ENCODE measurements at places on chromosomes 4 and X.
A peak's percentile ranks its signal among the peaks of the same experiment; 100 is the strongest.

- no peak for DNase-seq
These were observed 174.3 kb downstream of the GPM6A start for GRCh38 chr4:175637762-175638161.

DNA sequence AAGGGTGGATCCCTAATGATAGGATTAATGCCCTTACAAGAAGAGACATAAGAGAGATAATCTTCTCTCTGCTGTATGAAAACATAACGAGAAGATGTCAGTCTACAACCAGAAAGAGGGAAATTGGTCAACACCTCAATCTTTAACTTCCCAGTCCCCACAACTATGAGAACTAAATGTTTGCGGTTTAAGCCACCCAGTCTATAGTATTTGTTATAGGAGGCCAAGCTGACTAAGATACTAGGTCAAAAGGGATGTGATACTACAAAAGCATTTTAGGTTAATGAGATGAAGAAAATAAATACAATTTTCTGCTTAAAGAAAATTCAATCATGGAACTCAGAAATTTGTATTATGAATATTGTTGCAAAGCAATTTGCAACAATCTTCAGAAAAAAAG is 55.4 kb upstream of the LHFPL1 start:
- no peak for DNase-seq

DNA sequence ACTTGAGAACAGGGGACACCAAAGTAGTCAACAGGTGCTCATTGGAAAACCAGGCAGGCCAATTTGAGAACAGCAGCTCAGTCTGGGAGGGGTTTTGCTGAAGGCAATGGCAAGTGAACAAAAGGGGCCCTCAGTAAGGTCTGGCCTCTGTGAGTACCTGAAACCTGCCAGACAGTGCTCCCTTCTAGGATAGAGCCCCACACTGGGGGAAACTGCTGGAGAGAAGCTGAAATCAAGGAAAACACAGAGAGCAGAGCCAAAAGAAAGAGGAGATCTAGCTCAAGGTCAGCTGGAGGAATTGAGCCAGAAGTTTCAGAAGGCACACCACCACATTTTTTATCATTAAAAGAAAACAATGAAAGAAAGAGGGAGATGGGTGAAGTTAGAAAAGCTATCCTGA is 28.2 kb downstream of the PNMA6E start:
- no peak for DNase-seq

GRCh38 chr4:174069848-174070330 is 213.6 kb downstream of the FBXO8 start:
- DNase-seq: no peak

DNA sequence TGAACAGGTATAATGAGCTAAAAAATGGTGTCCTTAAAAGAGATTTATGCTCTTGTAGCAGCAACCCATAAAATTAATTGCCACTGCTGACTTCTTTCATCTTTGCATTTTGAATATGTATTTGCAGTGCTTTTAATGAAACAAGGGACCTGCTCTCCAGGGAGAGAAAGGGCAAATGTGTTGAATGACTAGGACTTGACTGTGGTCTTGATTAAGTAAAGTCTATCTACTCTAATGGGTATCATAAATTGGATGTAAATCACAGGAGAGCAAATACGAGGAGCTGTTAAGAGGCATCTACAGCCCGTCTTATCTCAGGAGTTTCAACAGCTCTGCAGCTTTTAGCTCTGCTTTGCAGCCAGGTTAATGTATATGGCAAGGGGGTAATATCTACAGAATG is 216.4 kb downstream of the PALLD start:
- peak; percentile 90 for DNase-seq

- no peak for DNase-seq
These were observed 115.0 kb upstream of the NALF2 start for GRCh38 chrX:69389101-69389501.

- no peak for DNase-seq
These were observed 46.1 kb downstream of the TMEM150C start for GRCh38 chr4:82515705-82516104.

DNA sequence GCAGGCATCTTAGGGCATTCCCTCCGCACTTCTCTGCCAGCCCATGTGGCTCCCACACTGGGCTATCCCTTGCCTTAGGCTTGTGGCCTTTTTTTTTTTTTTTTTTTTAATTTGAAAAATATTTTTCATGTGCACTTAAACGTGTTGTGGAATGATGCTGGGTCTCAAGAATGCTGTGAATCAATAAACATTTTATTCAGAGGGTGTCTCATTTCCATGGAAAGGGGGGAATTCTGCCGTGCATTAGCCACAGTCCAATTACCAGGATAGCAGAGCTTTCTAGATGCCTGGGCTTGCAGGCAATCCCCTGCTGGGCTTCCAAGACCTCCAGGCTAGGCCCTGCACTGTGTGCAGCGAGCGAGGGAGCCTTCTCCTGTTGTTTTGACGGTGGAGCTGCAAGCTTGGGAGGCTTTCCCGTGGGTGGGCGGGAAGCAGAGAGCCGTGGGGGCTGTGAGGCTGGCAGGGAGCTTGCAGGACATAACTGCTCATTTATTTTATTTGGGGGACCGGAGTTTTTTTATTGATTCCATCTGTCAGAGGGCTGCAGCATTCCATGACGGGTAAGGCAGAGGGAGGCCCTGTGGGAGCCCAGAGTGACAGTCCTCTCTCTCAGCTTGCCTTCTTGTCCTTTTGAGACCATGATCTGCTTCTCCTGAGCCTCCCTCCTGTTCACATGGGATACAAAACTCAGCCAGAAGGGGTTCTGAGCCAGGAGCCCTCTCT is 2.6 kb upstream of the CPZ start:
- DNase-seq: no peak

GRCh38 chr4:3860061-3860912 is 94.1 kb downstream of the ADRA2C start:
- DNase-seq: no peak

- no peak for DNase-seq
These were observed 140.6 kb upstream of the ARX start for GRCh38 chrX:25156323-25156722.

- no peak for DNase-seq
These were observed 9.1 kb downstream of the NSG1 start for GRCh38 chr4:4395849-4396627.

DNA sequence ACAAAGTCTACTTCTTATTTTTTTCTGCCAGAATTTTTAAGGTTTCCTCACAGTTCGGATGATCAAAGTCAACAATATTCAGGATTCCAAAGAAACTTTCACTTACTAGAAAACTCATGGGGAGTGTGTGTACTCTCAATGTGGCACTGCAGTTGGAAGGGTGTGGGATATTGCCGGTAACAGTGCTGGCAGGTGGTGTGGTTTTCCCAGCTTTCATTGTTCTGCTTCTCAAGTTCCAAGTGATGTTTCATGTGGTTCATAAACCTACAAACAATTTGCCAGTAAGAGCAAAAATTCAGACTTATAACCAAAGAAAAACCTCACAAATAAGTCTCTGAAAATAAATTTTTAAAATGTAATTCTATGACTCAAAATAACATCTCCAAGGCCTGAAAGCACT is 39.8 kb downstream of the ZNF280C start:
- DNase-seq: no peak

GRCh38 chrX:69505772-69506616 is 1.9 kb downstream of the NALF2 start:
- no peak for DNase-seq

GRCh38 chr4:1227816-1228215 is 21.1 kb downstream of the CTBP1 start:
- no peak for DNase-seq

DNA sequence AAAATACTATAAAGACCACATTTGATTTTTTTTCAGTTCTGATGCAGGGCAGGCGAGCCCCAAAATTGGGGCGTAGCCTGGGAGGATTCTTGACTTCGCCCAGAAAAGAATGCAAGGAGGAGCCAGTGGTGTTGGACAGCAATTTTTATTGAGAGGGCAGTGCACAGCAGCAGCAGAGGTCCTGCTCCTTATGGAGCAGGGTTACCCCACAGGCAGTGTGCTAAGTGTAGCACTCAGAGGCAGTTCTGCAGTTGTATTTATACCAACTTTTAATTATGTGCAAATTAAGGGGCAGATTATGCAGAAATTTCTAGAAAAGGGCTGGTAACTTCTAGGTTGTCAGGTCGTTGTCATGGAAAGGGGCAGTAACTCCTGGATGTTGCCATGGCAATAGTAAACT is 69.9 kb downstream of the GASK1B start:
- DNase-seq: no peak

DNA sequence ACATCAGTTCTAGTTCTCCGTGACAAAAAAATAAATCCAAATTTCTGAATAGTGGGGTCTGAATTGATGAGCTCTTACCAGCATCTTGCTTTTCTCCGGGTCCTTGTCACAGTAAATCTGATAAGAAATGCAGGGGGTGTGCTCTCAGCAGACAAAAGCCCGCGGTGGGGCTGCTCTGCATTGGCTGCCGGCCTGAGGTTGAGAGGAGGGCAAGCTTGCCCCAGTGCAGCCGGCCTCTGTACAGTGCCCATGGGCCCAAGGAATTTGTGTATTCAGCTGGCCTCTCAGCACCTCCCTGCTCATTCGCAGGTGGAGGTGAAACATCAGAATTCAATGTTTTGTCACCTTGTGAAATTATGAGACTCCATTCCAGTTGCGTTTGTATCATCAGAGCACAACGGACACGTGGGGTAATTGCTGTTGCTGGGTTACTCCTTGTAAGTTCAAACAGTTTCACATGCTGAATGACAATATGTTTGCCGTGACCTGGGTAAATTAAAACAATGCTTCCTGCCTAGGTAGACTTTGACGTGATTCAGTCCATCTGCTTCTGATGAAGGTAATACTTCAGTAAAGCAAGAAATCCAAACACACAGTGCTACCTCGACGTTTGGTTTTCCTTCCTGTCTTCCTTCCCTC is 596.4 kb downstream of the MID1IP1 start:
- no peak for DNase-seq

- no peak for DNase-seq
These were observed 54.5 kb upstream of the C4orf54 start for GRCh38 chr4:99712099-99712498.

DNA sequence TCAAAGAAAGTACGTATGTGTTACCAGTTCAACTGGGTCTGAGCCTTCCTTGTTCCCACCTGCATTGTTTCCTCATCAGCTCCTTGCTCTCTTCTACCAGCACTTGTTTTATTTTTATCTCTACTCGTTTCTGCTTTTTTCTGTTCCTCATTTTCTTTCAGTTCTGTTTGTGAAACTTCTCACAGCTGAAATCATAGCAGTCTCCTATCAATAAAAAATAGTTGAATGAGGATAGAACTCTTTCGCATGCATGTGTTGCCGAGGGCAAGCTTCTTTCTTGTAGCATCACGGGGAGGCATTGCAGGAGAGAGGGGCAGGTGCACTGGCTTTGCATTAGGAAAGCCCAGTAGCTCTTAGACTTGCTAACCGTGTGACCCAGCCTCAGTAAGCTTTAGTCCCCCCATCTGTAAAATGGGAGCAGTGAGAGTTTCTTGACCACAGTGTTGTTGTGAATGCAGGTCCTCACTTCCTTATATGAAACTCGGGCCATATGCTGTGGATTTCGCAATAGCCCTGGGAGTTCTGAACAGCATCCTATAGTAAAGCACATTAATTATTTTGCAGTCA is 24.7 kb downstream of the OFD1 start:
- DNase-seq: no peak

- no peak for DNase-seq
These were observed 129.3 kb upstream of the FAT1 start for GRCh38 chr4:186852964-186853391.

- DNase-seq: no peak
These were observed 12.2 kb downstream of the ARHGEF6 start for GRCh38 chrX:136768469-136769084.

- no peak for DNase-seq
These were observed 488.7 kb downstream of the TRIML1 start for GRCh38 chr4:188627892-188628291.

DNA sequence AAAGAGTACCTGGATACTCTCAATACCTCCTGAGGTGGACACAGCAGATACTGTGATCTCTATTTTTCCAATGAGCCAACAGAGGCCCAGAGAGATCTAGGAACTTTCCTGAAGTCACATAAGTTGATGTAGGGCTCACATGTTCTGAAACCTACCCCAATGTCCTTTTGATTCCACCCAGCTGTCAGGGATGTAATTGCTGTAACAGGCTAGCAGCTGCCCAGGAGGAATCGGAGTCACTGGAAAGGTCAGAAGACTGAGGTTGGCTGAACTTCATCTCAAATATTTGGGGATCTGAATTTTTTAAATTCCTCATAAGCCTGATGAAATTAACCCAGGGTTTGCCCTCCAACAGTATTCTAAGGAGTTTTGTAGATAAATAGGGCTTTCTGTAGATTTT is 52.5 kb upstream of the PROM1 start:
- DNase-seq: no peak

DNA sequence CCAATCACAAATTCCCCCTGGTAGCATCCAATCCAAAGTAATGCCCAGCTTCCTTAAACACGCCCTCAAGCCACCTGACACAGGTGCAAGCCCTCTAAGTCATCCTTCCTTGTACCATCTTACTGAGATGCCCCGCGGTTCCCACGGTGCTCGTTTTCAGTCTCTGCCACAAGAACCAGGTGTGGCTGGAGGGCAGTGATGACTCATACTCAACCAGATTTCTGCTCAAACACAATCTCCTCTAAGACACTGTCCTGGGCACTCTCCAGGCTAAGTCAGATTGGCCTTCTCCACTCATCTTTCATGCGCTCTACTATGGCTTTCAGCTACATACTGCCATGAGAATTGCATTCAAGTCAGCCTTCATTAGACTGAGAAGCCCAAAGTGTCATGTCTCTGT is 3.5 kb downstream of the SH3KBP1 start:
- DNase-seq: no peak

- no peak for DNase-seq
These were observed 180.7 kb downstream of the PDGFC start for GRCh38 chr4:156790866-156791265.

DNA sequence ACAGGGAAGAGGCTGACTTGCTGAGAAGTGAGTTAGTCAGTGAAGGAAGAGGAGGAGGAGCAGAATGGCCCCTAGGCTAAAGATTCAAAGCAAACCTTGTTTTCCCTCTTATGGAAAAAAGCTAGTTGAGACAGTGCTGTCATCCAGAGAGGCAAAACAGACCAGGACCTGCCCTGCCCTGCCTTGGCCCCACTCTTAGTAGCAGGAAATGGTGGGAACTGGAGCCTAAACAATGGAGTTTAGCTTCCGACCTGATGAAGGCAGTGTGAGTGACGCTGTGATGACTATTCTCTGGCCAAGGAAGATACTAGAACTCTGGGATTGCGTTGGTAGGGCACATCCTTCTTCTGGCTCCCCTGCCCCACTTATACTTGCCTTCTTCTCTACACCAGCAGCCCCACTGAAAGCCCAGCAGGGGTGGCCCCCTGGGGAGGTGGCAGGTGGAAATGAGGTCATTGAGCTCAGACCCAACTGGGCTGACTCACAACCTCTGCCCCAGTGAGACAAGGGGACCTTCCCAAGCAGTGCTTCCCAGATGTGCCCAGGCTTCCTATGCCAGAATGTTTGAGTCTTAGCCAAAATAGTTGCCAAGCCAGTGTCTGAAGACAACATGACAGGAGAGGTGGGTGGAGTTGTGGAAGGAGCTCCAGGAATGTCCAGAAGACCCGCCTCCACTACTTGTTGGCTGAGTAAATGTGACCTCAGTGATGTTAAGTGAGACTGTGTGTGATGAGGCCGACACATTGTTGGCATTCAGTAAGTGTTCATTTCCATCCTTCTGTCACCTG is 38.8 kb downstream of the MSN start:
- DNase-seq: no peak

- no peak for DNase-seq
These were observed 286.9 kb upstream of the EMCN start for GRCh38 chr4:100804576-100805360.

GRCh38 chr4:12723849-12724447 is 760.2 kb downstream of the RAB28 start:
- no peak for DNase-seq

GRCh38 chr4:2248044-2248780 is 6.3 kb upstream of the HAUS3 start:
- DNase-seq: no peak

All from NCI-H1436 treated with DMSO at 0.1 percent for 48 hours (cell line).